LHCN-M2 (cell line): ENCODE measurements at places on chromosomes 6 and 20. TPM values are rescaled to one million over a fixed set of nuclear protein-coding genes. Genes with fewer than 3 reads are reported as not detected.

GRCh38 chr20:14745830-14746229 lies 408.4 kb upstream of the FLRT3 start:
- DNase-seq, result no peak

GRCh38 chr20:33443006-33443511 lies 504 bp downstream of the SNTA1 start:
- DNase-seq, result no peak

The FAM210B gene
- 31.6 and 42.4 TPM in 2 replicates for total RNA-seq

GRCh38 chr20:6940876-6941275 lies 173.4 kb downstream of the BMP2 start:
- no peak for DNase-seq

DNA sequence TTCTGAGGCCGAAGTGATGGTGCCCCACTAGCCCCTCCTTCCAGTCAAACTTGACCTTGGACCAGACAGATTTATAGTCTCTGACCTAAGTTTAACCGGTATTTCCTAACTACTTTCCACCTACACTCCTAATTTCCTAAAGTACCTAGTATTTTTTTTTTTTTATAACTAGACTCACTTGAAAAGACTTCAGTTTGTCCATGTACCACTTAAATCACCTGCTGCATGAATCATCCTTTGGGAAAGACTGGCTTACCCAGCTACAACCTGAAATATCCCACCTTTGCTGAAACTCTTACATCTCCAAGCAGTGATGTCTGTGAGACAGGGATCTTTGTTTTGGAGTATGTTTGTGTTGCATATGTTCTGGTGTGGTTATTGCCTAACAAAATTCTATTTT lies 71.1 kb downstream of the ZDHHC14 start:
- no peak for DNase-seq

DNA sequence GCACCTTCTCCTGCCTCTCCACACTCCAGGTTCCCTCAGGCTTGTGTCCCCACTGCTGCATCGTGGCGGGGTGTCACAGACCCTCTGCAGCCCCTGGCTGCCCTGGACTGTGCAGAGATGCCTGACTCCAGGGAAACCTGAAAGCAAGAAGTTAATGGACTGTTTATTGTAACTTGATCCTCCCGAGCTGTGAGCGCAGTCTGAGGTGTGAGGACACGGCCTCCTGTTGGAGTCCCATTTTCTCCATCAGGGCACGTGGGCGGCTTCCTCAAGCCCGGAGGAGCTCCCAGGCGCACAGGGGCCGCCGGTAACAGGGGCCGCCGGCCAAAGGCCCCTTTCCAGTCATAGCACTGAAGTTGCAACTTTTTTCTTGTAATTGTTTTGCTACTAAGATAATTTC lies 16.9 kb downstream of the RBM38 start:
- no peak for DNase-seq

DNA sequence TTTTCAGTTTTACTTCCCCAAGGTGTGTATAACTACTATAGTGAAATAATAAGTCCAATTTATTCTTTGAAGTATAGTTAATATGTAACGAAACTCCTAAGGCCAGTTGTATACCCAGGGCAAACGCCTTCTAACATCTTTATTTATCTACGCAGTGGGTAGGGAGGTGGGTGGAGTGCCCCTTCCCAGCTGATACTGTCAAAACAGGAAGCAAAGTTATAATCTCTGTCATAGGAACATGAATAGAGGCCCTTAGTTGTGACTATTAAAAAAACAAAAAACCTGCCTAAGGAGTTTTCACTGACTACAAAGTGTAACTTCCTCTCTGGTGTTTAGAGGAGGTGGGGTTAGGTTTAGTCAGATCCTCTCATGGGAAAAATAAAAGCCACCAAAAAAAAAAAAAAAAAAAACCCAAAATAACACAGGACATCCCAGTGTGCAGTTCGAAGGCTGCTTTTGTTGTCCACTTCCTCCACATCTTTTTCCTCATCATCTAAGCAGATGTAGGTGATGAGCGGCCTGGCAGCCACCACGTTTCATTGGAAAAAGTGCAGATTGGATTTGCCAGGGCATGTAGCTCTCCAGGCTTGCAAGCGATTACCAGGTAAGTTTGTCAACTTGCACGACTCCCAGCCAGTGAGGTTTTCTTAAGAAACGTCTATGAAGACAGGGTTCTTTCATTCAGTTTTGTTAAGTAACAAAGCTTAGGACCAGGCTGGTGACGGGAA lies 58.7 kb downstream of the UTRN start:
- DNase-seq, result peak; percentile 49

- no peak for DNase-seq
Observed at GRCh38 chr6:161033667-161034066, 42.1 kb downstream of the MAP3K4 start.

DNA sequence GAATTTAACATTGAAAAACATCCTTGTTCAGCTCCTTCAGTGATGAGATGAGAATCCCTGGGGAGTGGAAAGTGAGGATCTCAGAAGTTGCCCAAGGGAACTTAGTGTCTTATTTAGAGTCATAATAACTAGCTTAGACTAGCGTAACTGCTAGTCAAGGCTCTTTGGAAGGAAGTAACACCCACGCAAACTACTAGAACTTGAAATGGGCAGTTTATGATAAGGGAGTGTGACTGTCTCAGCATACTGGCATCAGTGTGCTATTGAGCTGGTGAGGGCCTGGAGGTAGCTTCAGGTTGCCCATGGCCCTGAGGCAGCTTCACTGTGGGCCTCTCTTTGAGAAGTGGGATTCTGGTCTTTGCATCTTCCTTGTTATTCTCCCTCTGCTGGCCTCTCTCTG lies 40.1 kb downstream of the SLX4IP start:
- DNase-seq, result no peak

The SLC52A3 gene
- not detected in 2 replicates for total RNA-seq

DNA sequence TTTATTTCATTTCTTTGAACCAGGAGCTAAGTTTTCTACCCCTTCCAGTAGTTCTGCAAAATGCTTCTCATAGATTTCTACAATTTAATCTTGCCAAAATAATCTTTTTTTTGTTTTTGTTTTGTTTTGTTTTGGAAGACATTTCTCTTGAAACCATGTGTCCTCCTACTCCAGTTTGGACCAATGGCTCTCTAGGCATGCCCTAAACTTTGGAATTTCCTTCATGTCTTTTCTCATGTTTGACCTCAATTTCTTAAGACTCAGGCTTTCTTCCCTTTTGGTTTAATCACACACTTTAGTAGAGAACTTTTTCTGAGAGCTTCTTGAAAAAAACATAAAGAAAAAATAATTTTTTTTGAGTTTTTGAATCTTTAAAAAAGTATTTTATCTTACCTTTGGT lies 173.8 kb downstream of the GJA1 start:
- no peak for DNase-seq

The HCRTR2 gene
- not detected in 2 replicates for total RNA-seq

The MTFR2 gene
- total RNA-seq, result 7.6 and 8.7 TPM in 2 replicates

The ADGB gene
- not detected in 2 replicates for total RNA-seq

GRCh38 chr20:37981568-37981967 lies 51.7 kb downstream of the TTI1 start:
- DNase-seq, result no peak

GRCh38 chr20:9322661-9323060 lies 191.7 kb upstream of the LAMP5 start:
- no peak for DNase-seq
